ENCODE measurements at places on chromosomes 7 and 10. TPM values are rescaled to one million over a fixed set of nuclear protein-coding genes. Genes with fewer than 3 reads are reported as not detected.

DNA sequence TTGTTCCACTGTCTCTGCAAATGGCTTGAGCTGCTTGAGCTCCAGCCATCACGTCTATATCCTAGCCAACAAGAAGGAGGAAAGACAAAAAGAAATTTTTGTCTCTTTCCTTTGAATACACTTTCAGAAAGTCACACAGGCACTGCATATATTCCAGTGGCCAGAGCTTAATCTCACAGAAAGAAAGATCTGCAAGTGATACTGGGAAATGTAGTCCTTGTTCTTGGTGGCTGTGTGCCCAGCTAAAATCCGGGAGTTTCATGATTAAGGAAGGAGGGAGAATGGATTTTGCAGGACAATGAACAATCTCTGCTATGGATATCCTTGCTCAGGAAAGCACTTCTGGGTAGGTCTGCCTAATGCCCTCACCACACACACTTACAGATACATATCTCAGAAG, 19.5 kb upstream of the DLG5 start:
- DNase-seq = no peak

- no peak for DNase-seq
Measured at GRCh38 chr7:128989961-128990360, 52.2 kb downstream of the IRF5 start.

PDGFA gene
- total RNA-seq = 20.9 TPM

GRCh38 chr7:105454095-105454747, 65.5 kb upstream of the SRPK2 start:
- no peak for DNase-seq

CCNJ gene
- 7.0 TPM for total RNA-seq

GRCh38 chr7:129784437-129784782, 168.3 kb downstream of the UBE2H start:
- DNase-seq = no peak

CUZD1 gene
- total RNA-seq = not detected

NRAP gene
- total RNA-seq = 0.37 TPM

DNA sequence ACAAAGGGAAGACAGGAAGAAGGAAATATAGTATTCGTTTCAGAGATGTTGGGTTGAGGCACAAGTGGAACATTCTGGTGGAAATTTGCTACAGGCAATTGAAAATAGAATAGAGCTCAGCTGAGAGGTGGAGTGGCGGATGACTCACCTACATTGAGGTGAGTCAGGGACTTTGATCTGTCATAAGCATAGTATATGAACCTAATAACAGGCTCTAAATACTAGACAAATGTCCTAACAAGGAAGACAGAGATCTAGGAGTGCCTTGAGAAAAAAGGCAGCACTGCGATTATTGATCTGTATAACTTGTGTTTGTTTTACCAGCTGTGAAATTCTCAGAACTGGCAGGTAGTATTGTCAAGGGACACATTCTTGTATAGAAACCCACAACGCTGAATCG, 907 bp upstream of the IFRD1 start:
- no peak for DNase-seq

CPA1 gene
- not detected for total RNA-seq

SUFU gene
- total RNA-seq = 20.7 TPM

- DNase-seq = no peak
Measured at GRCh38 chr7:141076377-141076776, 2.5 kb downstream of the TMEM178B start.

MMP21 gene
- total RNA-seq = 0.21 TPM

GRCh38 chr7:156897673-156898072, 4.7 kb upstream of the LMBR1 start:
- DNase-seq = no peak

PRR15 gene
- total RNA-seq = 1.8 TPM

- no peak for DNase-seq
Measured at GRCh38 chr7:156823435-156823834, 69.5 kb downstream of the LMBR1 start.

DNA sequence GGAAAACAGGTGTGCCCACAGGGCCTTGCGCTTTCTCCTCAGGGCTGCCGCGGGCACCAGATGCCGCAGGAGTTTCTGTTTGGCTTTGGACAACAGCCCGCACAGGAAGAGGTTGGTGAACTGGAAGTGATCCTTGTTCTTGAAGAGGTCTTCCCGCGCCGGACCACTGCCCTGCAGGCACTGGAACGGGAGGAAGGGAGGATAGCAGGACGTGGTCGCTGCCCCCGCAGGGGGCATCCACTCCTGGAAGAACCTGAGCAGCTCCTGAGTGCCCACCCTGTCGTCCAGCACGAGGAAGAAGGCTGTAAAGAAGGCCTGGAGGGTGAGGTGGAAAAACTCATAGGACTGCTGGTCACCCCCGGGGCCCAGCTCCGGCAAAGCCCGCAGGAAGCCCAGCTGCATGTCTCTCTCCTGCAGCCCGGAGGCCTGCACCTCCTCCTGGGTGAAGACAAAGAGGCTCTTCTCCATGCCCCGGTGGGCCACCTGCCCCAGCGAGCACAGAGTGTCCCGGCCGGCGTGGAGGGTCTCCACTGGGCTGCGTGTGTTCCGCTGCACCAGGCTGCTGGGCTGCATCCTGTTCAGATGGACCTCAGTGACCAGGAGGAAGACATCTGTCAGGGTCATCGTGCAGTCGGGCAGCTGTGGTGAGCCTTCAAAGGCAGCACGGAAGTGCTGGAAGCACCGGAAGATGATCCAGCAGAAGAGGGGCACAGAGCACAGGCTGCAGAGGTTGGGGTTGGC, 26.9 kb downstream of the NOD1 start:
- no peak for DNase-seq

DNA sequence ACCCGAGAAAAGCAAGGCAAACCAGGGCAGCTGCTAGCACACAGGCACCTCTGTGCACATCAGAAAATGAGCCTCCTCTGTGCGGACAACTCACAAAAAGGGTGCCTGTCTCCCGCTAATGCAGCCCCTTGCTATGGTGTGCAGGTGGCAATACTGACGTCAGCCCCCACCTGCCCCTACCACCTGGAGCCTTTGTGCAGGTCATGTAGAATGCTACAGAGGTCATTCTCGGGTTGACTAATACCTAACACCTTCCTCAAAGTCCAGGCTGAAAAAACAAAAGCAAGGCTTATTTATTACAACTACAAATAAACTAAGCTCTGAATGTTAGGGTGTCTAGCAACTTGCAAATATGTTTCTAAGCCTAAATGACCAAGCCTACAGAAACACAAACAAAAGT, 13.9 kb downstream of the PIP4K2A start:
- no peak for DNase-seq

DNA sequence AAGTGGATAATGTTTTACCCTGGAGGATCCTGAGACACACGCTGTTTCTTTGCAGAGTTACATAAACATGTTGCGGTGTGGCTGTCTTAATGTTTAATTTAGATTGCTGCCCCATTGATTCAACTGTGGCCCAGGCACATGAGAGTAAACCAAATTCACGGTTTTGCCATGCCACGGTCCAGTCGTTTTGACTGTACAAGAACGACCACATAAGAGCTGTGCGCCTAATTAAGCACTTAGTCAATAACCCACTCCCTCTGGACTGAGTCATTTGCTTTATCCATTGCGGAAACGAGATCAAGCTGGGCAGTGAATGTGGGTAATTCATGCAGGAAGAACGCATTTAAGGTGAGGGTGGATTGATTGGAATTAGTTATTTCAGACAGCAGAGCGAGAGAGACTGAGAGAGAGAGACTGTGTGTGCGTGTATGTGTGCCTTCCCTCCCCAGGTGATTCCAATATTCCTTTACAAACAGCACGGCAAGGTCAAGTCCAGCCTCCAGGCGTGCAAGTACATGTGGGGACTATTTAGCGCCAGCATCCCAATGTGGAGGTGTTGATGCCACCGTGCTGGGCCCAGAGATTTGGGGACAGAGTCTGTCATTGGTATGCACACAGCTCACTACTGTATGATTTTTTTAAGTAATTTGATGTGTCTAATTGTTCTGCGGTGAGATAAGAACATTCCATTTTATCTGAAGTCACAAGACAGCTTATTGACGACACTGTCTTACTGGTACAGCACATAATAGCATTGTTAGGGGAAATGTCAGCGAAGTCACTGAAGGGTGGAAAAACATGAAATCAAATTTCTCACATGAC, 8.4 kb upstream of the TEX36 start:
- no peak for DNase-seq

FFAR4 gene
- total RNA-seq = not detected

ZSWIM8 gene
- 110 TPM for total RNA-seq

- DNase-seq = no peak
Measured at GRCh38 chr10:116838143-116838725, 11.1 kb upstream of the ENO4 start.

- peak; percentile 40 for DNase-seq
Measured at GRCh38 chr10:4242561-4243035, 457.6 kb upstream of the KLF6 start.

- DNase-seq = peak; percentile 20
Measured at GRCh38 chr10:62637249-62638061, 167.1 kb upstream of the ADO start.

CFAP46 gene
- total RNA-seq = 4.5 TPM

- DNase-seq = no peak
Measured at GRCh38 chr10:111879969-111880368, 303.6 kb downstream of the GPAM start.

DNA sequence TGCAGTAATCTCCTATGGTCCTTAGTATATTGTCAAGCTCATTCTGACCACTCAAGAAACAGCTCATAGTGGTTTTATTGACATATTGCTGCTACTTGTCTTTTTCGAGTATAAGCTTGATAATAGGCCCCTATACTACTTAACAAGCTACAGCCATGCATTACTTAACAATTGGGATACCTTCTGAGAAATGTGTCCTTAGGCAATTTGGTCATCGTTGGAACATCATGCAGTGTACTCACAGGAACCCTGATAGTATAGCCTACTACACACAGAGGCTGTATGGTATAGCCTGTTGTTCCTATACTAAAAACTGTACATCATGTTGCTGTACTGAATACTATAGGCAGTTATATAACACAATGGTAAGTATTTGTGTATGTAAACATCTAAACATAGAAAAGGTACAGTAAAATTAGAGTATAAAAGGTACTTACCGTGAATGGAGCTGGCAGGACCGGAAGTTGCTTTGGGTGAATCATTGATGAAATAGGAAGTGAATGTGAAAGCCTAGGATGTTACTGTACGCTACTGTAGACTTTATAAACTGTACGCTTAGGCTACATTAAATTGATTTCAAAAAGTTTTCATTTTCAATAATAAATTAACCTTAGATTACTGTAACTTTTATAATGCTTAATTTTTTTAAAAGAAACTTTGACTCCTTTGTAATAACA, 160.9 kb downstream of the LRRC4 start:
- DNase-seq = no peak

C10orf53 gene
- not detected for total RNA-seq

- no peak for DNase-seq
Measured at GRCh38 chr10:70051848-70052247, 798 bp upstream of the MACROH2A2 start.

DNA sequence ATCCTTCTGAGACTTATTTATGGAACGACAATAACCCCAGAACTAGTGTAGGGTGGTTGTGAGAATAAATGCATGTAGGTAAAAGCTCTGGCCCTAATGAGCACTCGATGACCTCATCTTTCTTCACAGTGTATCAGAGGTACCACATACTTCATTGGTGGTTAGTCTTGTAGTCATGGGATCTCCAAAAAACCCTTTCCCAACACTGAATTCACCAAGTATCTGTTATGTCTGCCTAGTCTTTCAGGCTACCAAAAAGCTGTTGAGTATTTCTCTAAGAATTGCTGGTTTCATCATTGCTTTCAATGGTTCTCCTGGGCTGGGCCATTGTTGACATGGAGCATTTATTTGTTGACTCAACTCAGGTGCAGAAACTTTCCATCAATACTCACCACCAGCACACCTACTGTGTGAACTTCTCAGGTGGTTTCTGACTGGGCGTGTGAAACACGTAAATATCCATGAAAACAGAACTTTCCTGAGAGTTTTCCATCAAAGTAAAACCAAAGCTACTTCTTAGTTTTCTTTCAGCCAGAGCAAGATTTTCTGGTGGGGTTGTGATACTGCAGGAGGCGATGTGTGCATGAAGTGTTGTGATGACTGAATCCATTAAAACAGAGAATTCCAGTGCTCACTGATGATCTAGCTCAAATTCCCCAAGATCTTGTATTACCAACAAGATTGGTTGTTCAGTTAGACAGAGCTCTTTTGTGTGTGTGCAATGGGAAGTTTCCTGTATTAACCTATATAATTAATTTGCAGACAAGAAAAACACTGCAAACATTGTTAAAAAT, 51.4 kb upstream of the SLC35B4 start:
- no peak for DNase-seq

CLRN3 gene
- not detected for total RNA-seq

NANOS1 gene
- total RNA-seq = 2.7 TPM

DNA sequence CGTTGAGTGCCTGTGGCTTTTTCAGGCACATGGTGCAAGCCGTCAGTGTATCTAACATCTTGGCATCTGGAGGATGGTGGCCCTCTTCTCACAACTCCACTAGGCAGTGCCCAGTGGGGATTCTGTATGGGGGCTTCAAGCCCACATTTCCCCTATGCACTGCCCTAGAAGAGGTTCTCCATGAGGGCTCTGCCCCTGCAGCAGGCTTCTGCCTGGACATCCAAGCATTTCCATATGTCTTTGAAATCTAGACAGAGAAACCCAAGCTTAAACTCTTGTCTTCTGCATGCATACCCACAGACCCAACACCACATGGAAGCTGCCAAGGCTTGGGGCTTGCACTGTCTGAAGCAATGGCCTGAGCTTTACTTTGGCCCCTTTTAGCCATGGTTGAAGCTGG, 146.4 kb downstream of the ARL4A start:
- no peak for DNase-seq

- DNase-seq = no peak
Measured at GRCh38 chr7:45695249-45695995, 121.3 kb downstream of the ADCY1 start.

DNA sequence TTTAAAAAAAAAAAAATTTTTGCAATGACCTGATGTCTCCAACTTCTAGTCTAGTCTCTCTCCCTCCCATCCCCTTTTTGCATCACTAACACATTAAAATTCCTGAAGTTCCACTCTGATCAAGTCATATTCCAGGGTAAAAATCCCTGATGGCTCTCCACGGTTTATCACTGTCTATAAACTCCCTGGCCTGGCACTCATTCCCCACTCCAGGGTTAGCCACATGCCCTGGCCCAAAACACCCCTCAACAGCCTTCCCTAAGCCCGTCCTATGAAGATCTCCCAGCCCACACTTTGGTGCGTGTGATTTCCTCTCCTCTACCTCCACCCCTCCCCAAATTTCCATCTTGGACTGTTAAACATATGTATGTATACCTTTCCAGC, 125.4 kb downstream of the JAZF1 start:
- no peak for DNase-seq

- no peak for DNase-seq
Measured at GRCh38 chr7:17105701-17106100, 192.8 kb upstream of the AHR start.

ANAPC16 gene
- total RNA-seq = 144 TPM

GRCh38 chr7:21996641-21997040, 50.9 kb upstream of the CDCA7L start:
- DNase-seq = no peak

ZNF239 gene
- 9.8 TPM for total RNA-seq

PPP3CB gene
- 59.7 TPM for total RNA-seq

- no peak for DNase-seq
Measured at GRCh38 chr7:47901542-47901941, 46.7 kb downstream of the PKD1L1 start.

SPDYE11 gene
- total RNA-seq = 0.14 TPM

Measured in uterus (tissue), 4 donors.